Fibroblast of the aortic adventitia (primary cell): ENCODE measurements at places on chromosomes 13 and 19. TPM values are rescaled to one million over a fixed set of nuclear protein-coding genes. Genes with fewer than 3 reads are reported as not detected.

DNA sequence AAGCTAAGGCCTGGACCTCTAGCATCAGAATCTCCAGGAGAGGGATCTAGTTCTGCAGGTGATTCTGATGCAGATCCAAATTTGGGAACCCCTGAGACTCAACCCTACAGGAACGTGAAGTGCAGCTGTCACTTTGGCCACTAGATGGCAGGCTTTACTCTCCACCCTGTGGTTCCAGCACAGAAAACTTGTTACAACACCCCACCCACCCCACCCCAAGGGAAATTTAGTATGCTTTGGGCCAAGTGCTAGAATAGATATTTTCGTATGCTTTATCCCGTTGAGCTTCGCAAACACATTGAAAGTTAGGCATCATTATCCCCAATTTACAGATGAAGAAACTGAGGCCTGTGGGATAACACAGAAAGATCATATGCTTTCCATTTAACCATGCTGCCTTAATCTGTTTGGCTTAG lies 232.0 kb downstream of the B3GLCT start:
- peak; percentile 77 for DNase-seq

DNA sequence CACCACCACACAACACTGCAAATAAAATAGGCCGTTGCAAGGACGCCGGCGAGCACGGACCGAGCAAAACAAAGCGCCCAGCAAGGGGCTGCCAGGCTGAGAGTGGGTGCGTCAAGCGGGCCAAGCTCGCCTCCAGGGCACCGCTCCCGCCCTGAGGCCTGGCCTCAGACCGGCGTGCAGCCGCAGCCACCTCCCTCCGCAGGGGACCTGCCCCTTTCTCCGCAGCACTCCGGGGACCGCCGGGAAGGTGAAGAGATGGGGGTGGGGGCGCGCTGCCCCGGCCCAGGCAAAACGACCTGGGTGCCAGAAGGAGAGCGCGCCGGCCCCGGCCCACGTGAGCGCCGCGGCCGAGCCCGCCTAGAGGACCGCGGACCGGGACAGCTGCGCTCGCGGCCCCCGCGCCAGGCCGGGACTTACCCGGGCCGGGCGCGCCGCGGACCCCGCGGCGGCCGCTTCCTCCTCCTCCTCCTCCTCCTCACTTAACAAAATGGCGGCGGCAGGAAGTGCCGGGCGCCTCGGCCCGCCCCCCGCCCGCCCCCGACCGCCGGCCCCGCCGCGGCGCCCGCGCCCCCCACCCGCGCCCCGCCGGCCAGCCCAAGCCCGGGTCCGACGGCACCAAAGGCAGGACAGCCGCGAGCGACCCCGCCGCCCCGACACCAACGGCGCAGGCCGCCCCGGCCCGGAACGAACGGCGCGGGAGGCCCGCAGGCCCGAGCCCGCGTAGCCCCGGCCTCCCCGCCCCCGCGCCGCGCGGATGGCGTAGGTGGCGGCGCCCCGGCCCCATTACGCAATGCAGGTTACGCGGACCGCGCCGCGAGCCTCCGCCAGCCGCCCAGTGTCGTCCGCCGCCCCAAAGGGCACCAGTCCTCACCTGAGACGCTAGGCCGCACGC lies 674 bp downstream of the BRD4 start:
- no peak for DNase-seq

DNA sequence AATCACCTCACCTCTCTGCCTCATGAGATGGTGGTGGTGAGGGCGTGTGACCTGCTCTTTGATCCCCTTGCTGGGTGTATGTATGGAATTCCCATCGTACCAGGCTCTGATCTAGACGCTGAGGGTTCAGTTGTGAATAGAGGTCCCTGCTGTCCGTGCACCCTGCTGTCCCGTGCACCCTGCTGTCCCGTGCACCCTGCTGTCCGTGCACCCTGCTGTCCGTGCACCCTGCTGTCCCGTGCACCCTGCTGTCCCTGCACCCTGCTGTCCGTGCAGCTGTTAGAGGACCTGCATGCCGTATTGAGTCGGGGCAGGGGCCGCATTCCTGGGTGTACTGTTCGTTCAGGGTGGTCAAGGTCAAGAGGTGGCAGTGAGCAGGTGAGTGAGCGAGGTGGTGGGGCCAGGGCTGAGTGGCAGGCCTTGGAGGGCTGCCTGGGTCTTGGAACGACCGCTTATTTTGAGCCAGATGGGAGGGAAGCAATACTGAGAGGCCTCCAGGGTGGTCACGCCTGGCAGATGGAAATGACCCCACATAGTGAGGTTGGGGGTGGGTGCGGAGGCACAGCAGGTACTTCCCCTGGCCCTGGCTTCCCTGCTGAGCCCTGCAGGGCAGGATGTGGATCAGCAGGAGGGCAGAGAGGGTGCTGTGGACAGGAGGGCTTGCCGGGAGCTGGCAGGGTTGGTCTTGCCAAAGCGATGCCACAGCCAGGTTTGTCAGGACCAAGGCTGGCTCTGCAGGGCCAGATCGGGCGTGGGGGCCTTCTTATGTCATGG lies 4.6 kb upstream of the EPN1 start:
- no peak for DNase-seq

- DNase-seq: no peak
Observed at GRCh38 chr13:46057256-46058015, 4.9 kb upstream of the ZC3H13 start.

- DNase-seq: peak; percentile 32
Observed at GRCh38 chr13:47066226-47066625, 169.4 kb upstream of the HTR2A start.

DNA sequence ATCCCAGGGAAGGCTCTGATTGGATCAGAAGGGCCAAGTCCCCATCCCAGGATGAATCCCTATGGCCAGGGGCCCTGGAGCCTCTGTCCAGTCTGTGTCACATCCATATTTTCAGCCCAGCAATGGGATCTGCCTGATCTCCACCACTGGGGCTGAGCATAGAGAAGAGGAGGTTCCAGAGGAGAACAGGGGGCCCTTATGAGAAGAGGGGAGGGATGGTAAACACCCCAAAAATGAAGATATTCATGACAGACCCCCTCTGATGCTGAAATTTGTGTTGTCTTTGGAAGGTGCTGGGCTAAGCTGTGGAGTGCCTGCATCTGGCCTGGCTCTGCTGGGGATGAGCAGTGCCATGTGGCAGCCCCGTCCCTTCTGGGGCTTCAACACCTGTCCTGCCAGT lies 14.5 kb downstream of the KLHL26 start:
- no peak for DNase-seq

Gene ZNF296
- total RNA-seq: 0.27 TPM in 1 of 2 replicates, not detected in the other

Gene PDX1
- not detected in 2 replicates for total RNA-seq

Gene FNDC3A
- total RNA-seq: 29.1 and 71.6 TPM in 2 replicates
